ENCODE measurements at places on chromosomes 7 and 10.

GRCh38 chr10:123145542-123146012 is 2.4 kb upstream of the HMX2 start:
- DNase-seq = no peak

- no peak for DNase-seq
These were observed 214.7 kb downstream of the EMX2 start for GRCh38 chr10:117757086-117757720.

- no peak for DNase-seq
These were observed 2.5 kb upstream of the CFAP58 start for GRCh38 chr10:104351061-104351702.

DNA sequence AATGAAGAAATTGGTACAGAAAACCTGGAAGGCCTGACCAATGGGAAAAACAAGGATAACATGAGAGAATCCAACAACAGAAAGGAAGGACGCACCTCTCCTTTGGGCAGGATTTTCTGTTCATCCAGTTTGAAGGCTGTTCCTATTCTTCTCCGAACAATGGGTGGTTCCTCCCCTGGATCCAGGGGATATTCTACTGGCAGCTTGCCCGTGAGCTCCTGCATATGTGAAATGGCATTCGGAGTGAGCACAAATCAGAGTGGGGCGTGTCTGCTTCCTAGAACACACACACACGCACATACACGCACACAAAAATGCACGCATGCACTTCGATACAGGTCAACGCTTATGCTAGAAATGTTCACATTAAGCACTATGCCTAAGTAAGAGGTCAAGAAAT is 83.5 kb downstream of the PRPF18 start:
- no peak for DNase-seq

GRCh38 chr10:95262763-95263518 is 27.9 kb downstream of the PDLIM1 start:
- DNase-seq = no peak
